ENCODE measurements at places on chromosomes 12 and 14.

- DNase-seq = no peak
Observed at GRCh38 chr12:16603916-16604575, 1.9 kb downstream of the LMO3 start.

- DNase-seq = no peak
Observed at GRCh38 chr12:130787041-130787440, 52.0 kb downstream of the STX2 start.

DNA sequence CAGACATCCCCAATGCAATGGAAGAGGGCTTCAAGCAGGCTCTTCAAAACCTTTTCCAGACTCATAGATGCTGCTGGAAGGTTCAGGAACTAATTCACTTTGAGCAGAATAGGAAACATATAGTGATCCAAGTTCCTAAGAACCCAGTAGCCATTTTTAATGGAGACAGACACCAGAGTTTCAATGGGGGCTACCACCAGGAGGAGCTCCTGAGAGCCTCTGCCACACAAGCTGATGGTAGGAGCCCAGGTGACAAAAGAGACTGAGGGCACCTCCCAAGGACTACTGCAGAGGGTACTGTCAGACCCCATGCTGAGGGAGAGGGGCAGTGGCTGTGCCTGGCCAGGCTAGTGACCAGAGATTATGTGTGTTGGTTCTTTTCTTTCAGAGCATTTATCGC lies 45.9 kb downstream of the IFNG start:
- DNase-seq = no peak

GRCh38 chr12:6307529-6307928 lies 3.0 kb upstream of the PLEKHG6 start:
- DNase-seq = no peak

DNA sequence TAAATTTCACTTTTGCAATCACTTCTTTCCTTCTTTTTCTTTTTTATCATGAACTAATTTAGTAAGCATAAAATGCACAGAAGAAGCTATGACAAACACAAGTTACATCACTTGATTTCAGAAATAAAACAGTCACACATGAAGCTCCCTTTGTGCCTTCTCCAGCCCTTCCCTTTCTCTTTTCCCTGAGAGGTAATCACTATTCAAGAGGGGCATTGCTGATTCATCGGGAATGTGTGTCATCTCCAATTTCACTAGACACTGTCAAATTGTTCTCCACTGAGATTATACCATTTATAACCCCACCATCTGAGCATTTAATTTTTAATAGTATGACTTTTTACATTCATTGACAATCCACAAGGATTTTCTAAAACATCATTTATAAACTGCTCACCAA lies 91.6 kb upstream of the PTPRQ start:
- peak; percentile 84 for DNase-seq

- DNase-seq = no peak
Observed at GRCh38 chr14:72099566-72099965, 167.3 kb downstream of the RGS6 start.

All from COLO829 (cell line).